Omental fat pad (tissue), 4 donors: ENCODE measurements at places on chromosomes 4 and X.

DNA sequence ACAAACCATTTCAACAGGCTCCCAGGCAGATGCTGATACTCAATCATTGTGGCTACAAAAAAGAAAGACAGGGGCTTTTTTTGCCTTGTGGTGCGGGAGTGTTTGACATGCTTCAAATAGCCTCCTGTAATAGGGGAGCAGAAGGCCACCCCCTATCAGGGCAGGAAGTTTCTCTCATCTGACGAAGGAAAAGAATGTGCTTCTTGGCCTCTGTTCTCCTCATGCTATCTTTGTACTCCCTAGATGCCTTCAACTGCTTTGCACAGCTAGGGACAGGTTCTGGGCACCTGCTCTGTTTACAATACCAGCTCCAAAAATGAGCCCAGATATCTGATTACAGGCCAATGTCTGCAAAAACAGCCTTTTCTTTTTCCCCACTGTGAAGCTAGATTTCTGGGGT, 391.1 kb downstream of the STIM2 start:
- DNase-seq = no peak

DNA sequence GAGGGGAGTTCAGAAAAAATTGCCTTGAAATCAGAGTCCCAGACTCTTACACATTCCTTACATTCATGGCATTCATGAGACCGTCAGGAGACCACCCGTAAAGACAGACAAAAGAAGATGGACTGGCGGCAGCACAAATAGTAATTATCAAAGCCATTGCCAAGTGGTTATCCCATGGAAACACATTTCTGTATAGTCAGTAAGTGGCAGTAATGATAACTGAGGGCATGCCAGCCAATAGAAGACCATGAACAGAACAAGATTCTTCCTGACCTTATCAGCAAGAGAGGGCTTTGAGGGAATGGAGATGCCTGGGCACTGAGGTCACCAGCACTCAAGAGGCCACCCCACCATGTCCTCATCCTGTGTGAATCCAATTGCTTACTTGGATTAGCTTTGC, 121.7 kb upstream of the HCCS start:
- no peak for DNase-seq

GRCh38 chr4:88998001-88998400, 59.0 kb downstream of the FAM13A start:
- no peak for DNase-seq

- no peak for DNase-seq
Measured at GRCh38 chrX:3763111-3763510, 49.7 kb upstream of the PRKX start.

- no peak for DNase-seq
Measured at GRCh38 chr4:138859254-138859653, 156.3 kb upstream of the NOCT start.

DNA sequence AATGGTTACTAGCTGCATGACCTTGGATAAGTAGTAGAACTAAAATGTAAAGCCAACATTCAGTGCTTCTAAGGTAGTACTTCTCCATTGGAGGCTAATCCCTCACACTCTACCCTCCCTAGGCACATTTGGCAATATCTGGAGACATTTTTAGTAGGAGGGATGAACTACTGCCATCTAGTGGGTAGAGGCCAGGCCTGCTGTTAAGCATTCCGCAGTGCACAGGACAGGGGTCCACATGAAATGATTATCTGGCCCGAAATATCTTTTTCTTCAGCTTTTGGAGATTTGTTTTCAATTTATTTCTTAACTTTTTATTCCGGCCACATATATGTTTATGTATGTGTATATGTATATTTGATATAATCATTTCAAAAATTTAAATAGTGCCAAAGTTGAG, 36.0 kb upstream of the SPANXC start:
- no peak for DNase-seq

DNA sequence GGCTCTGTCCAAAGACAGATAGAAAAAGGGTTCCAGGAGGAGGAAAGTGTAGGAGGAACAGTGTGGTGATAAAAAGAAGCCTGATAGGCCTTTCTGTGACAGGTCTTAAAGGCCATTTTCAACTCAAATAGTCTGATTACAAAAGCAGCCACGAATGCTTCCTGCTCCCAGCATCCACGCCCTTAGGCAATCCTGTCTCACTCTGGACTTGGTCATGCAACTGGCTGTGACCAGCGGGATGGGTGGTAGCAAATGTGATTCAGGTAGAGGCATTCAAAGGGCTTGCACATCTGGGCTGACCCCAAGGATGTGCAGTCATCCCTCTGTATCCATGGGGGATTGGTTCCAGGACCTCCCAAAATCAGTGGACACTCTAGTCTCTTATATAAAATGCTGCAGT, 14.4 kb upstream of the SEPSECS start:
- no peak for DNase-seq

- peak; percentile 21 for DNase-seq
Measured at GRCh38 chr4:26050212-26050643, 136.2 kb downstream of the SMIM20 start.

GRCh38 chr4:7559741-7560395, 125.1 kb upstream of the PSAPL1 start:
- DNase-seq = no peak

DNA sequence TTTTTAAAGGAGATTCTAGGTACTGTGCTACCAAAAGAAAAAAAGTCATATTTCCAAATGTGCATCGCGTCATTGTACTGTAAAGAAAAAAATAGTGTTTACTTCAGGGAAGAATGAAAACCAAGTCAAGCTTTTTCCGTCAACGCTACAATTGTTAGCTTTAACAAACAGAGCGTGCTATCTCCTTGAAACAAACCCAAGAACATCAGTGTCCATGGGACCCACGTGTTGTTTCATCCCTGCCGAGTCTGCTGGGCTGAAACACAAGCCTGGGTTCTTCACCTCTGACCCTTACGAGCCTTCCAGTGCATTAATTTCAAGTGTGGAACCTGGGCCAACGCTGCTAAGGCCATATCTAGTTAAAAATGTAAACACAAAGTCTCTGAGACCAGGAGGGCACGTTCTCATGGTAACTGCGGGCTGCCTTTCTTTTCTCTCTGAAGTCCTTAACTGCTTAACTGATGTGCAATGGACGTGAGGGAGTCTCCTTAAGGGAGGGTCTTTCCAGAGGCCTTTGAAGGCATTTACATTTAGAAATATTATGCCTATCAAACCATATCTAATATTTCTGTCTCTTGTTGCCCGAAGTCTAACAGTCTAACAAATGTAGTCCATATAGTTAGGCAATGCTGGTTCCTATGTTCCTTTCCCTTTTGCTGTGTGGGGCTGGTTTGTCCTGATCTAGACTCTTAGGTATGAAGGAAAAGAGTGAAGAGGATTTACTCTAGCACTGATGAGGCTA, 36.3 kb downstream of the ING2 start:
- no peak for DNase-seq

DNA sequence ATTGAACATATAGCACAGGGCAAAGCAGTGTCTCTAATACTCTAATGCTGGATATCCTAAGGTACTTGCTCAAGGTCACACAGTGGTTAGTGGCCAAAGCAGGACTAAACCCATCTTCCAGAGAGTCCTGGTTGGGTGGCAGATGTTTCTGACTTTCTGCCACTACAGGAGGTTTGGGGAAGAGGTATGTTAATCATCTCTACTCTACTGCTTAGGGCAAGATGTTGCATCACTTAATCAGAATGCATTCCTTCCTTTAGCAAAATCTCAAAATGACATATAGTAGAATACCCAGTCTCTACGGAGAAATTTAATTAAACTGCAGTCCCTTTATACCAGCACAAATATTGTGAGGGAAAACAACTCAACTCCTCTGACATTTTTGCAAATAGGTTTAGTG, 190.7 kb upstream of the FAM241A start:
- DNase-seq = no peak

- no peak for DNase-seq
Measured at GRCh38 chr4:8038083-8038482, 98.4 kb upstream of the AFAP1 start.

DNA sequence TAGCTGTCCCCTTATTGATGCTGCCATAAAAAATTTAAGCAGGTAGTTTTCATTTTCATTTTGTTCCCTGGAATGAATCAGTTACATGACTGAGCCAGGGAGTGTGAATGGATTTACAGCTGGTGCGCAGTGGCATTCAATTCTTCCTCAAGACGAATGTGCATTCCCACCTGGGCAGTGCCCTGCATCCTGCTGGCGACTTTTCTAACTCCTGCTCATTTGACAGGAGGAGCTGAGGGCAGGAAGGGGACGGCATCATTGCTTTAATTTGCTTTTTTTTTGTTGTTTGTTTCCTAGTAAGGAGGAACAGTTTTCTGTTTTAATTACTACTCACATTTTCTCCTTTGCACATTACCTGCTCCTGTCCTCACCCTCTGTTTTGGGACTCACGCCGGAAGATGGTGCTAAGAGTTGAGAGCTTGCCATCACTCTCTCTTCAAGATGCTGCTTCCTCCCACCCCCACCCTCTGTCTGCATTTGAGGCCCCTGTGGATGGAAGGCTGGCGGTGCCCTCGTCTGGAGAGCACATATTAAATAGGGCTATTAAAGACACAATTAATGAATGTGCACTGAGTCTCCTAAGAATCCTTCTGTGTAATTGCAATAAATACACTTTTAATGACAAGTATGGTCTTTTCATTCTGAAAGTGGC, 35.8 kb downstream of the PSAPL1 start:
- DNase-seq = no peak

- DNase-seq = no peak
Measured at GRCh38 chrX:72121383-72121782, 10.3 kb downstream of the RTL5 start.

- DNase-seq = no peak
Measured at GRCh38 chrX:154981116-154981411, 41.5 kb downstream of the F8 start.

DNA sequence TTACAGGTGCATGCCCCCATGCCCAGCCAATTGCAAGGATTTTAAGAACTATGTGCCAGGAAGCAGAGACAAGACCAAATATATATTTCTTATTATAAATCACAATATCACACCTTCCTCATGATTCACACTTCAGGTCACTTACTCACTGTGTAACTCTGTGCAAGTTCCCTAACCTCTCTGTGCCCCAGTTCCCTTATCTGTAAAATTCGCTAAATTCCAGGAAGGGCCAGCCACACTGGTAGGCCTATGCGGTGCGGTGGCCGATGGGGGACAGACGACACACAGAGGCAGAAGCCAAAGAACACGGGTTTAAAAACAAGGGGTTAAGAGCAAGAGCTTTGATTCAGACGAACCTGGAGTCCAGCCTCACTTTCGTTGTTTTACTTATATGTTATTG, 2.8 kb downstream of the TRIM2 start:
- no peak for DNase-seq

- DNase-seq = no peak
Measured at GRCh38 chrX:149982310-149982709, 44.0 kb upstream of the EOLA2 start.

- DNase-seq = no peak
Measured at GRCh38 chr4:120062663-120063195, 3.9 kb downstream of the MAD2L1 start.
